GM23338 (cell line): ENCODE measurements at places on chromosomes 7 and 10. TPM values are rescaled to one million over a fixed set of nuclear protein-coding genes. Genes with fewer than 3 reads are reported as not detected.

GRCh38 chr10:59753267-59753666 is at the start of gene MRLN:
TSS of gene MRLN (minus strand) at chr10:59753455.
- DNase-seq: no peak

GRCh38 chr10:126075009-126075408 is 178.6 kb downstream of the FANK1 start:
- no peak for DNase-seq

GRCh38 chr7:31007634-31008033 is 43.9 kb downstream of the GHRHR start:
- no peak for DNase-seq

GRCh38 chr7:154987571-154987970 is 15.4 kb downstream of the PAXIP1 start:
- DNase-seq: no peak

DNA sequence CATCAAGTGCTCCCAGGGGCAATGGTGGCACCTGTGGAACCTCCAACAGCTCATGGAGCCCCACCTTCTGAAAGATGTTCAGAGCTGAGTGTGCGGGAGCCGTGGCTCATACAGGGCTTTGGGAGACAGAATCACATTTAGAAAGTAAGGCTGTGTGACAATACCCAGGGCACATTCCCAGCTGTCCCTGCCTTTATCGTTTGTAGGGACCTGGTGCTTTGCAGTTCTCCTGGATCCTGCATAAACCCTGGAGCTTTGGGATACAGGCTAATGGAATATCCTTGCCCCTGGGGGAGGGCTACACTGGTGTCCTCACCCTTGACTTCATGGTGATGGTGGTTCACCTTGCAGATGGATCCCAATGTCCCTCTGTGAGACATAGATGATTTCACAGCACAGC is 134.8 kb upstream of the LAMB4 start:
- no peak for DNase-seq

SAP25 gene
- 2.0 and 4.1 TPM in 2 replicates for total RNA-seq

WDFY4 gene
- 0.14 TPM in 1 of 2 replicates, not detected in the other for total RNA-seq

REEP3 gene
- total RNA-seq: 29.5 and 31.9 TPM in 2 replicates
